Astrocyte of the cerebellum (primary cell): ENCODE measurements at places on chromosomes 7 and 10.
A peak's percentile ranks its signal among the peaks of the same experiment; 100 is the strongest.

DNA sequence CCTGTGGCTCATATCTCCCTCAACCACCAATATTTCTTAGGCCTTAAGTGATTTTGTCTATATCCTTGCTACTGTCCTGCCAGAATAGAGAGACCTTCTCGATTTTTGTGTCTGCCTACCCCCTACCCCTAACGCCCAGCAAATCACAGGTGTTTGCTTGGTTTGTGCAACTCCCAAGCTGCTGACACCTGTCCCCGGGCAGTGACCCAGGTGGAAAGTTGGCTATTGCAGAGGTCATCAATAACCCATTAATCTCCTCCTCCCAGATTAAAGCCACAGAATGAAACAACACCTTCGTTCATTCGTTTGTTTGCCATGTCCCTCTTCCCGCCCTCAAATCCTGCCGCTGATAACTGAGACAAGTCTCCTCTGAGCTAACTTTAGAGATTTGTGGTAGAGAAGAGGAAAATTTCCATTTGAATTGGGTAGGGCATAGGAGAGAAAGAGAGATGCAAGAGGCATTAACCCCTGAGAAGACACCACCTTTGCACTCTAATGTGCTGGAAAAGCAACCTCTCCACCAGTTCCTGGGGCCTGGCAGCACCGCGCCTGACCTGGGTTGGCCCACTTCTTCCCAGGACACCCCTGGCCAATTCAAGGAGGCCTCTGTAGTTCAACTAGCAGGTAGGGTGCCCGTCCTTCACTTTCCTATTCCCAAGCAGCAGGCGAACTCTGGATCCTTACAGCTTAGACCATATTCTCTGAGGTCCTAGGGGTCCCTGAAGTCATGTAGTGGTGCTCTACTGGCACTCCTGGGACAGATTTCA, 3.0 kb downstream of the NEUROG3 start:
- no peak for DNase-seq

DNA sequence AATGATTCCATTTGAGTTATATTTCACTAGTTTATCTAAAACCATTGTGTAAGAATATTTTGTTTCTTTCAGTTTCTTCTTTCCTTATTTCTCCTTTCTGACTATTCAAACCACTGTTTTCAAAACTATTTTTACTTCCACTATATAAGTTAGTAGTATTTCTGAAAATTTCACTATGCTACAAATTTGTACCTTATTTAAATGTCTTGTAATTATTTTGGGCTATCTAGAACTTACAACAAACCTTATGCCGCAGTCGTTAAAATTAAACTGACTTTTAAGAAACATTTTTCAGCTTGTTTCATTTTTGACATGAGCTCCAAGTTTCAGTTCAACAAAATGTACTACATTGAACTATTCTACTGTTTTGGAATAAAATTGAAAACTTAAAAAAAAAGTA, 1.8 kb downstream of the TFEC start:
- no peak for DNase-seq

DNA sequence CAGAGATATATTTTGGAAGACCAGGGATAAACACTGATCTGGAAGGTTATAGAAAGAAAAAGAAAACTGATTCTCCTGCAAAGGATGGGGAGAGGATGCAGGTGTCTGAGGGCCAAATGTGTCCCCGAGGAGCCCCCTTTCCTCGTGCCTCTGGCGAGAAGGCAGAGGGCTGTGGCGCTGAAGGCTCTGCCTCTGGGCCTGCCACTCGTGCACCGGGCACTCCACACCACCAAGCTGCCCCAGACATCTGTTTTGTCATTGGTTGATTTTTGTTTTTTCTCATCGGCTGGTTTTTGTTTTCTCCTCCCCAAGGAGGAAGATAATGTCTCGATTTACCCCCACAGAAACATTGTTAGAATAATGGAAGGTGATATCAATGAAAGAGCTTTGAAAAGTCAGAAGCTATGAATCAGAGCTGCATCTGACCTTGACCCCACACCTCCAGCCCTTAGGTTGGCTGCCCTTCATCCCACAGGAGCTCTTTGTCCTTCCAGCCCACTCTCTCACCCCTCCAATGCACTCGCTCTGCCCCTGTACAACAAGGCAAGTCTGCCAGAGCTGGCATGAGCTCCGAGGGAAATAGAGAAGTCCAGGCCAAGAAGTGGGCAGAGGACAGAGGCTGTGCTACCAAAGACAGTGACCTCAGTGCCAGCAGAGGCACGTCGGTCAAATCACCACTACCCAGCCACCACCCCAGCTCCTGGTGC, 124.8 kb downstream of the TCERG1L start:
- no peak for DNase-seq

DNA sequence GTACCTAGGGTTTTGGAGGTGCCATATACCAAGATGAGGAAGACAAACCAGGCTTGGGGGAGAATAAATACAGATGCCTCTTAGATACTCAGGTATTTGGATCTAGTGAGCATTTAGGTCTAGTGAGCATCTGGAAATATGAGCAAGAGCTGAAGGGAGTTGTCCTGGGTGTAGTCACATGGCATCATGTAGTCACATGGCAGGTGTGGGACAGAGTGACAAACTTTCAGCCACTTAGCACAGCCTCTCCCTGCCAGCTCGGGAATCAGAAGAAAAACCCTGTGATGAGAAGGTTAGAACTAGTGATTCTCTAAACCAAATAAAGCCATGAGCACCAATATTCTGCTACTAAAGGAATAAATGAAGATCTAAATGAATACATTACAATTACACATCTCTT, 24.3 kb downstream of the RGR start:
- no peak for DNase-seq

- no peak for DNase-seq
Observed at GRCh38 chr7:77537778-77538280, 734 bp downstream of the PTPN12 start.

DNA sequence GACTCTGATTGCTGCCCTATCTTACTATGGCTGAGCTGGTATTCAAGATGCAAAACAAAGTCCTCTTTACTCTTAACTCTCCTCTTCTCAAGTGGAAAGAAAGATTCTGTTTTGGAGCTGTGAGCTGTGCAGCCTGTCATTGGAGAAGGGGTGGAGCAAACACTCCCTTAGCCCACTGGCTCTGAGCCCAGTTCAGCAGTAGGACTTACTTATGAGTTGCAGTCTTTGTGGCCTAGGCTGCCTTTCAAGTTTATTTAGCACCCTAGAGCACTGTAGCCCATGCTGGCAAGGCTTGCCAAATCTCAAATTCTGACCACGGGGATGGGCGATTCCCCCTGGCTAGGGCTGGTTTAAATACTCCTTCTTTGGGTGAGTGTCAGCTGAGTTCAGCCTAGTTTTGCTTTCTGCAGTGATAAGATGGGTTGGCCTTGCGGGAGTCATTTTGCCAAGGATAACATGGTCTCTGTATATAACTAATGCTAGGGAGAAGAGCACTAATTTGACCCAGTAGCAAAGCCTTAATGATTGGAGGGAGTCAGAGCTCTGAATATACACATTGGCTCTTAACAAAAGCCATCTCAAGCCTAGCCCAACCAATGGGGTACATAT, 110.2 kb downstream of the MYO3A start:
- DNase-seq = peak; percentile 19

DNA sequence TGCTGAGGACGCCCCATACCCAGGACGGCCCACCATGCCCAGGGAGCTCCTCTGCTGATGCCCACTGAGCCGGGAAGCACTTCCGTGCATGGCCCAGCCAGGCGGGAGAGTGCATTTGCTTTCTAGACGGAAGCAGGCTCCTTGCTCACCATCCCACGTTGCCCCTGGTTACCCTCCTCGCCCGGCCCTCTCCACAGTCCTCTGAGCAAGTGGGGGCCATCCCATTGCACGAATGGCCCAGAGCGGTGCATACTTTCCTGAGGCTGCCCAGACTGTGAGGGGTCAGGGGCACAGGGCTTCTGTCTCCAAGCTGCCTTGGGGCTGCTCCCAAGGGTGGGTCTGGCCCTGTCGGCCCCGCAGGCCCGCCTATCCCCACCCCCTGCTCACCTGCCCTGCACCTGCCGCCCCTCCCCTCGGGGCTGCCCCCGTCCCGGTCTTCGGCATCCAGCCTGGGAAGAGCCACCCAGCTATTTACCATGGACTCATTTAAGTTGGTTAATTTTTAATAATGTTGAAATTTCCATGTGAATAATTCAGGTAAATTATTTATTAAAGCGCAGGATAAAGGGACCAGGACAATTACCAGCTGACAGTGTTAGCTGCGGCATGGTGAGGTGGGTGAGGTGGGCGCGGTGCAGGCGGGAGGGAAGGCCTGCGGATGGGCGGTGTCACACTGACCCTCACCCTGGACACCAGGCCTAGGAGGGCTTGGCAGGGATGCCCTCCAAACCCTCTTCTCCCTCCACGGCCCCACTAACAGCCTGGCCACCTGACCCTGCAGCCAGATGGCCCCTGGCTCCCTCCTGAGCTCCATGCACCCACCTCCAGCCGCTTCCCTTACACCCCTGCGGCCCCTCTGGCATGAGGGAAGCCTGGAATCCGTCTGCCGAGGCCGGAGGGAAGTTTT, 104.4 kb downstream of the MICALL2 start:
- DNase-seq = no peak

- DNase-seq = no peak
Observed at GRCh38 chr10:72011468-72011867, 47.3 kb downstream of the CHST3 start.

GRCh38 chr10:91137822-91138221, 82.6 kb upstream of the PCGF5 start:
- no peak for DNase-seq

- DNase-seq = no peak
Observed at GRCh38 chr10:15515202-15515601, 144.1 kb upstream of the FAM171A1 start.

DNA sequence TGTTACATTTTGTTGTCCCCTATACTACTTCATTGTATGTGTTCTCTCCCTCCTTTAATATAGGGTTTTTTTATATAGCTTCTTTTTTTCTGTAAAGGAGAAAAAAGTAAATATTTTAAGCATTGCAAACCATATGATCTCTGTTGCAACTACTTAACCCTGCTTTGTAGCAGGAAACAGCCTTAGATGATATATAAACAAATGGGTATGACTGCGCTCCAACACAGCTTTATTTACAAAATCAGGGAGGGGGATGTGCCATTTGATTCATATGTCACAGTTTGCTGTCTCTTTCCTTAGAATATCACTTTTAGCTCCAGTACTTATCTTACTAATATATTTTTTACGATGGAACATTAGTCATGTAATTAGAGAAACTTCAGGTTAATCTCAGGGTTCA, 155.2 kb upstream of the GNAI1 start:
- DNase-seq = no peak

GRCh38 chr10:75407713-75408508, 6.3 kb upstream of the ZNF503 start:
- DNase-seq = no peak

DNA sequence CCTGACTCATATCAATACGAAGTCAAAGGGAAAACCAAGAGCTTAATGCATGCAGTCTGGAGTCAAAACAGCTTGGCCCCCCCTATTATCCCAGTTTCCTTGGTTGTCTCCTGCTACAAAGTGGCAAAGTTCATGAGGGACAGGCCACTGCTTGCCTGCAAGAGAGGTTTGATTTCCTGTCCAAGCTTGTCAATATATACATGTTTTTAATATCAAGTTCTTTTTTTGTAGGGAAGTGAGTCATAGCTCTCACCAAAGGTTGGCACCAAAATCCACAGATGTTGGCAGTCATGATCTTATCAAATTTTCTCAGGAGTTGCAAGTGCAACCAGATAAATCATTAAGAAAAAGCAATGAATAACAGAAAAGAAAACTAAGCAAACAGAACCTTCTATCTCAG, 176.8 kb downstream of the COBL start:
- no peak for DNase-seq

GRCh38 chr10:34522546-34522945, 292.6 kb downstream of the PARD3 start:
- DNase-seq = no peak

- DNase-seq = peak; percentile 80
Observed at GRCh38 chr10:11164803-11165590, 147.3 kb downstream of the CELF2 start.

- no peak for DNase-seq
Observed at GRCh38 chr7:102264367-102264891, 22.2 kb upstream of the SH2B2 start.

- no peak for DNase-seq
Observed at GRCh38 chr7:14339861-14340260, 350.4 kb upstream of the ETV1 start.

DNA sequence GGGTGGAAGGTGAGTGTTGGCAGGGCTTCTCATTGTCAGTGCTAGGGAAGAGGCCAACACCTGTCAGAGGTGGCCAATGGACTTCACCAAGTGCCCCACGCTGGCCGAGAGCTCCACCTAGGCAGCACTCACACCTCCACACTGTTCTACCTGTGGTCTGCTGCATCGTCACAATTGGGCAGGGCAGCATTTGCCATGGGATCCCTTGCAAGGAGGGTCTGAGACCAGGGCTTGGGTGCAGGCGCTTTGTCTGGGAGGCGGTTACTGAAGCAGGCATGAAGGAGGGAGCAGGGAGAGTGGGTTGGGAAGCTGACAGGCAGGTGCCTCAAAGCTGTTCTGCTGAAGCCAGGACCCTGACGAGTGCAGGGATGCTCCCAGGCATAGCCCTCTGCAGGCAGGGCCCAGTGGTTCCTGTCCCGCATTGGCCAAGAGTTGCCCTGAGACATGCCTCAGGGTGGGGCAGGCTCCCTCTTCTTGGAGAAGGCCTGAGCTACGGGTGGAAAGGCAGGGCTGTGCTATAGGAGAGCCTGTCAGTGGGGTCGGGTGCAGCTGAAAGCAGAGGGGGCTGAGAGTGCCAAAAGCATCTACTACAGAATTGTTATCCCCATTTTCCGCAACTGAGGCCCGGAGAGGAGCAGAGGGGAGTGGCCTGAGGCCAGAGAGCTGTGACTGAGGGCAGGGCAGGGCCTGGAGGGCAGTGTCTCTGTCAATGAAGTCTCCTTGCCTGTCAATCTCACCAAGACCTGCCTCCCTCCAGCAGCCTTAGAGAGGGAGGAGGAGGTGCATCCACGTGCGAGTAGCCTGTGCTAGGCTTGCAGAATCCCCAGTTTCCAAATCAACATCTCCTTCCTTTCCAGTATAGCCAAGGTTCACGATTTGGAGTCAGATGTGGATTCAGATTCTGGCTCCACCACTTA, 4.0 kb downstream of the RBP3 start:
- no peak for DNase-seq

DNA sequence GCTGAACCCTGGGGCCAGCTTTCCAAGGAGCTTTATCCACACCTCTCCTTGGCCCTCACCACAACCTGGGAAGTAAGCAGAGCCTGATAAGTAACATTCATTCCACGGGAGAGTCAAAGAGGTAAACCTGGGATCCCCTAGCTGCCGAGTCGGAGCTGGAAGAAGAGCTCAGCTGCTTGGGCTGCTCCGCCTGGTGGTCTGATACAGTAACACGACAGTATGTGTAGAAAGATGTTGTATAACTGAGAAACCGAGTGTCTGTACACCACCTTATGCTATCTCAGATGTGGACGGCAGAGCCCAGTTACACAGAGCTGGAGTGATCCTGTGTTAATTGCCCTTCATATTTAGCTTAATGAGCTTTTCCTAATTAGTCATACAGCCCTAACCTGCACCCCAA, 151.3 kb upstream of the KMT2E start:
- DNase-seq = no peak

- no peak for DNase-seq
Observed at GRCh38 chr10:62373995-62374861, at the start of gene ZNF365. Gene ZNF365 (plus strand): TSS chr10:62374369. CDS start chr10:62376194, 1,825 bp downstream.

GRCh38 chr10:63657761-63658160, 136.6 kb downstream of the REEP3 start:
- DNase-seq = no peak
